ENCODE measurements at places on chromosomes 3 and 15.
A peak's percentile ranks its signal among the peaks of the same experiment; 100 is the strongest.

GRCh38 chr3:61387817-61388216, 136.6 kb upstream of the FHIT start:
- no peak for DNase-seq

GRCh38 chr3:174162550-174162949, 696.6 kb upstream of the NAALADL2 start:
- peak; percentile 4 for DNase-seq

DNA sequence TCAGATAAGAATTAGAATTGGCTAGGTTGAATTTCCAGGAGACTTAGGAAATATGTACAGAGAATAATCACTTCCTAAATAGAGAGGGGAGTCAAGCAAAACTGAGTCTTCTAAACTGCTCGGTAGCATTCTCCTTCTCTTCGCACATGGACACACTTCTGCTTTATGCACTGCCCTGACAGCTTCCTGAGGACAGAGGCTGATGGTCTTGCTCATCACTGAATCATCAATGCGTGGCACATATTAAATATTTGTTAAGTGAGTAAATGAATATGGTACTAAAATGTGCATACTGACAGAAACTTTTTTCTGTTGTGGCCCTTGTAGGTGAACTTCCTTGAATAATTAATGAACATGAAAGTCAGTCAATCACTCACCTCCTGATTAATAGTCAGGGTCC, 315.5 kb downstream of the FHIT start:
- DNase-seq: peak; percentile 68

- DNase-seq: no peak
Measured at GRCh38 chr3:39075910-39076309, 24.1 kb downstream of the WDR48 start.

GRCh38 chr15:48777645-48778330, 33.1 kb downstream of the CEP152 start:
- no peak for DNase-seq

DNA sequence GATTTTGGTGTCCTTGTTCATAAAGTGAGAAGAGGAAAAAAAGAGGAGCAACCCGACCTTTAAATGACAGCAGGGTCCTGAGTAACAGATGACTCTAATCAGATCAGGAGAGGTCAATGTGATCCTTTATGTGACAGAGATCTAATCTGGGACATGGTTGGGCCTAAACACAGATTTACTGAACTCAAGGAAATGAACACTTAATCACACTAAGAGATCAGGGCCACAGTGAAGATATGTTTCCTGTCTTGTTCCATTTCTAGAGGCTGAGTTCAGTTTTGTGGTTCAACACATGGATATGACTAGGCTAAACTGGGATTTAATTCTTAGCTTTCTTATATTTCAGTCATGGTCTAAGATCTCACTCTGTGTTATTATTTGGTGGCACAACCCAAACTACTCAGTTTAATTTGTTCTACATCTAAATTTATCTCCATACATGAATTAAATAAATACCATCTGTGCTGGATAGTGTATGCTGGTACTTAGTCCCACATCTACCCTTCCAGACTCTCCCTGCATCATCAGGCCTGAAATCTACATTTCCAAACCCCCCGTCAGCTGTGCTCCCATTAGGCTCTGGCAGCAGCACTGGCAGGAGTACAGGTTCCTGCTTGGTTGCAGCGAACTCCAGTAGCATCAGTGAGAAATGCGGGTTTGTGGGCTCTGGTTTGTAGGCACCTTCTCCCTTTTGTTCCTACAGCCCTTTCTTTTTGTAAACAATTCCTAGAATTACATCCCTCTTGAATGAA, 22.6 kb downstream of the SFMBT1 start:
- DNase-seq: no peak

DNA sequence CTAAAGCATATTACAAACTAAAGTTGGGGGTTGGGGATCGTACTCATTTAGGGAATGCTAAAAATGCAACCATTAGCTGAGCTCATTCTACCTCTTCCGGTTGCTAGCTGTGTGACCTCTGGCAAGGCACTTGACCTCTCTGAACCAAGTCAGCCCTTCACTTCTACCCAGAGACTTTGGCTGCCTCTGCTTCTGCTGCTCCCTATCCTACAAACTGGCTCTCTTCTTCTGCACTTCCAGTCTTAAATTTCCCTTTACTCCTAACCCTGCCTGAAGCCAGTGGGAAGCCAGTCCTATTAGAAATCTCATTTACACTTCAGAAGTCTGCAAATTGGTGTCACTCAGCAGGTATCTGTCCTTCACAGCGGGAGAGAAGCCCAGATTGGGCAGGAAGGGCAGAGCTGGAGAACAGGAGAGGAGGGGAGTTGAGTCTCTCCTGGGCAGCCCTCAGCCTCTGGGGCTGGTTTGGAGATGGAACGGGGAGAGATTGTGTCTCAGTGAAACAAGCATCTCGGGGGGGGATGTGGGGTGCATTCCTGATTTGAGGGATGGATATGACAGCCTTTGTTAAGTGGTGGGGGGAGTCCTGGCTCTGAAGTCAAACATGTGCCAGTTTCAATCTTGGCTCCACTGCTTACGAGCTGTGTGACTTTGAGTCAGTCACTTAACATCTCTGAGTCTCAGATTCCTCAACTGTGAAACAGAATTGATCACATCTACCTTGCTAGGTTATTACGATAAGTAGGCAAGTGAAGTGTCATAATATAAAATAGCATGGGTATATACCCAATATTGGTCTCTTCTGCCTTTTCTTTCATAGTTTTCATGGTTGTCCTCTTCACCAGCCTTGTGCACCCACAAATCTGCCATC, 7.8 kb upstream of the AEN start:
- DNase-seq: no peak

DNA sequence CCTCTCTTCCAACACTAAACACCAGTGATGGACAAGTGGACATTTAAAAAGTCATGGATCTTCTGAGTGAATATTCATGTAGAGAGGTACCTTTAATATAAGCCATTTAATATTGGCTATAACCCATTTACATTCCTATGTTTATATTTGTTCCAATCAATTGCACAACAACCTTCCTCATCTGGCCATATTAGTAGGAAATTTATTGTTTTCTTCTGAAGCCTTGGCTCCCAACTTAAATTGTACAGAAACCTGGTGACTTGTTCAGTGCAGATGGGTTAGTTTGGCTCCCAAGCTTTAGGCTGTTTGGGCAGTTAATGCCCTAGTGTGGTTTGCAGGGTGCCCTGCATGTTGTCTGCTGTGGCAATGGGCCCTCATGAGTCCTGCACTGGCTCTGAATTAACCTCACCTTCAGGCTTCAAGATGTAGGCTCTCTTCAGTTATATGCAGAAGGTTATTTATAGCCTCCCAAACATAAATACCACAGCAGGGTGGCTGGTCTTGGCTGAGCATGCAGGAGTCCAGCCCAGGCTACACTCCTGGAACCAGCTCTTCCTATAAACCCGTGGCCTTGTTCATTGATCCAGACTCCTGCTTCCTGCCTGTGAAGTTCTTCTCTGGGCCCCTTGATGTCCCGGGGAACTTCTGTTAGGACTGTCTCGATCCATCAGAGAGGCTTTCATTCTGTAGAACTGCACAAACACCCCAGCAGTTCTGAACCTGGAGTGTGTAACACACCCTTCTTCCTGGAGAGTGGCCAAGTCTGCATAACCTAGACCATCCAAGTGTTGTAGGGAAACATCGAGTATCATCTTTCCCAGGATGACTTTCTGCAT, 57.0 kb downstream of the DUT start:
- DNase-seq: no peak

DNA sequence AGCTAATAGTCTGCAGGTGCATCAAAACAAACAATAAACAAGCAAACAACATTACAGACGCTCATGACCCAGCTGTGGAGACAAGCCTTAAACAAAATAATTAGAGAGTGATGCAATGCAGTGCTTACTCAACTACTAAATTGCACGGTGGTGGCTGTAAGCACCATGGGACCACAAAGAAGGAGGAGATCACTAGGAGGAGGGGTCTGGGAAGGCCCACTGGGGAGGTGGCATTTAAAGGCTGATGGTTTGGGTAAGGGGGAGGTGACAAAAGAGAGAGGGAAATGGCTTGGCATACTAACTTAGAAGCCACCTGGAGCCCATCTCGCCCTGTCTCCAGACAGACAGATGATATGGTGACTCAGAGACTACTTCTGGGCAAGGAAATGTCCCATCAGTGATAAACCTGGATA, 516.7 kb downstream of the FOXP1 start:
- peak; percentile 51 for DNase-seq

DNA sequence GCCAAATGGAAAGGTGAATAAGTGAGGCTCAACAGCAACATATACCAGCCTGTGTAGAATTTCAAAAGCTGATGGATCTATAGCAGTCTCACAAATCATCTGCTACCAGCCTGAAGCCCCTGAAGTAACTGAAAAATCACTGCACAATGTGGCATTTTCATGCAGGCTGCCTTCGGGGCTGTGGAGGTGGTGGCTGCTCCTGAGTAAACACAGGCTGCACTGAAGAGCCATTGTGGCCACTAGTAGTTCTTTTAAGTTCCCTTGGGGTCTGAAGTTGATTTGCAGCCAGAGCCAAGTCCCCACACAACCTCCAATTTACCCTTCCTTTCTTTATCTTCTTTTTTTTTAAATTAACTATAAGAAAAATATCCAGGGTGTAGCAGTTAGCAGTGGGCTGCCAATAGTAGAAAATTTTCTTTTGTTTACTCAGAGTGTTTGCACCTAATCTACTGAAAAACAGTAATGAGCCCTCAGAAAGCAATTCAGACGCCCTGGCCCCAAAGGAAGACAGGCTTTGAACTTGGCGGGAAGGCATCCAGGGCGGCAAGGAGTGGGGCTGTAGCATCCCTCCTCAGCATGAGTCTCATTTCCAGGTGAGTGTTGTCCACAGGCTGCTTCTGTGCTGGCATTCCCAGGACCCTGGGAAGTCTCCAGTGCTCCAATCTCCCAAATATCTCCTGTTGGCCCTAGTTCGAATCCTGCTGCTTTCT, 13.3 kb upstream of the SUSD5 start:
- no peak for DNase-seq

- DNase-seq: no peak
Measured at GRCh38 chr3:5140230-5140621, 18.1 kb downstream of the ARL8B start.

DNA sequence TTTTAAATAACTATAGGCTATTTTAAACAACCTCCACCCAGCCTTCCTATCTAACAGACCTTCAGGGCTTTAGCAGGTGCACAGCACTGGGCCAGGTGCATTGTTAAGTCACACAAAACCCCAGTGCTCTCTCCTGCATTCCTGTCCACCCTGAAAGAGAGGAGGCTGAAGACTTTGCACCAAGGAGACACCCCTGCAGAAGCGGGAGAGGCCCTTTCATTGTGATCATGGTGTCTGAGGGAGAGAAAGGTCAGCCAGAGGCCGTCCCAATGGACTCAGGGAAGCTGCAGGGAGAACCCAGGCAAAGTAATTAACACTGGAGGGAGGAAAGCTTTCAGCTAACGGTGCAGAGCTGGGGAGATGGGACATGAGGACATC, 5.2 kb downstream of the LRIG1 start:
- DNase-seq: no peak

- no peak for DNase-seq
Measured at GRCh38 chr15:93257920-93258319, 168.9 kb upstream of the RGMA start.

GRCh38 chr15:89406218-89406939, 71.8 kb upstream of the POLG start:
- no peak for DNase-seq

DNA sequence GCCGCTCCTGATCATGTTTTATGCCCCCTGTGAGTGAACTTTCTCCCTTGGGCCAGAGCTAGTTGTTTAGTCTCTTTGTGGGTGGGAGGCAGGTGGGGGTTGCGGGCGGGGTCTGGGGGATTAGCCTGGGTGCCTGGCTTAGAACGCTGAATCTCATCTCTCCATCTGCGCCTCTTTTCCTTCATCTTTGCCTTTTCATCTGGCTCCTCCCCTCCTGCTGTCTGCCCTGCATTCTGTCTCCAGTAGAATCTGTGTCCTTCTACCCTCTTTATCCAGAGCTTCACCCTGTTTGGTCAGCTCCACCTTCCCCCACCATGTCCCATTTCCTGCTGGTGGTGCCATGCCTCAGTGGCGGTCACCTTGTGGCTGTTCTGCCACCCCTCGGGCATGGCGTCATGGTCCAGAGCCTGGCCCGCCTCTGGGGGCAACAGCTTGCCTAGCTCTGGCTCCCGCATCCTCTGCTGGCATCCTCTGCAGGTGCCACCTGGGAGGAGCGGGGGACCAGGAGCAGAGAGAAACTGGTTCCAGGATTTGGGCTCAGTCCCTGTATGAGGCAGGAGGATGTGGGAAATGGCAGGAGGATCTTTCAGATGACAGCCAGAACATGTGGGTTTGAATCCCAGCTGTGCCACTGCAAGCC, 44.3 kb downstream of the PDIA5 start:
- no peak for DNase-seq

- no peak for DNase-seq
Measured at GRCh38 chr3:124654470-124654845, 75.8 kb upstream of the UMPS start.

- DNase-seq: no peak
Measured at GRCh38 chr3:27485866-27486265, 1.7 kb upstream of the SLC4A7 start.

GRCh38 chr3:69108811-69109210, 13.6 kb downstream of the LMOD3 start:
- no peak for DNase-seq

DNA sequence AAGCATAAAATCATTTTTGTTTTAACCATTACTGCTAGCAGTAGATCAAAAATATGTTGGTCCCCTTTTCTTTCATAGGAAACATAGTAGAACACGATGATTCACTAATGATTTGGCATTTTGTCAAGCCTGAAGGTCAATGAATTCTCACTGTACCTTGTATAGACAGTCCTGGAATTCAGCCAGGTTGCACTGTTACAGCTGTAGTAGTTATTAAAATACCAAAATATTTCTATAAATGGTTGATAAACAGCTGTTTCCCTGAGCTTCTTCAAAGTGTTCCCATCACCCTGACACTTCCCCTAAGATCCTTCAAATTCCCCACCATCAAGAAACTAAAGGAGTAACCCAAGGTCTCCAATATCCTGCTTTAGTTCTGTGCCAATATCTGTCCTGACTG, 200.9 kb downstream of the ATP8B4 start:
- no peak for DNase-seq

- no peak for DNase-seq
Measured at GRCh38 chr15:74259821-74260607, 23.9 kb downstream of the CCDC33 start.

DNA sequence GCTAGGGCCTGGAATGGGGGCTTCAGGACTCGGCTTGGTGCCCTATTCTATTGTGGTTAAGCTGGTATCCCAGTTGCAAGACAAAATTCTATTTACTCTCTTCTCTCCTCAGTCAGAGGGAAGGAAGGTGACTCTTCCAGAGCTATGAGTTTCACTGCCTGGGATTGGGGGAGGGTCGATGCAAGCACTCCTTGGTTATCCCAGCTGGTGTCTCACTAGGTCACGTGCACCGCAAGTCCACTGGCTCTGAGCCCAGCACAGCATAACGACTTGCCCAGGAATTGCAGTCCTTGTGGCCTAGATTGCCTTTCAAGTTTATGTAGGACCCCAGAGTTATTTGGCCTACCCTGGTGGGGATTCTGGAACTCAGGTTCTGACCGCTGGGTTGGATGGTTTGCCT, 958.8 kb downstream of the IGSF11 start:
- no peak for DNase-seq

GRCh38 chr15:44593042-44593736, 56.2 kb downstream of the EIF3J start:
- DNase-seq: peak; percentile 33

- DNase-seq: no peak
Measured at GRCh38 chr3:46921041-46921440, 43.5 kb downstream of the PTH1R start.

GRCh38 chr15:35872577-35872976, 326.6 kb upstream of the DPH6 start:
- no peak for DNase-seq

- no peak for DNase-seq
Measured at GRCh38 chr3:159187232-159187631, 385.4 kb downstream of the MFSD1 start.

GRCh38 chr3:64916192-64916798, 228.5 kb upstream of the ADAMTS9 start:
- DNase-seq: no peak
